Activated CD8-positive, alpha-beta memory T cell treated with anti-CD3 and anti-CD28 coated beads for 1 hour (primary cell): ENCODE measurements at places on chromosomes 1 and 21.

DNA sequence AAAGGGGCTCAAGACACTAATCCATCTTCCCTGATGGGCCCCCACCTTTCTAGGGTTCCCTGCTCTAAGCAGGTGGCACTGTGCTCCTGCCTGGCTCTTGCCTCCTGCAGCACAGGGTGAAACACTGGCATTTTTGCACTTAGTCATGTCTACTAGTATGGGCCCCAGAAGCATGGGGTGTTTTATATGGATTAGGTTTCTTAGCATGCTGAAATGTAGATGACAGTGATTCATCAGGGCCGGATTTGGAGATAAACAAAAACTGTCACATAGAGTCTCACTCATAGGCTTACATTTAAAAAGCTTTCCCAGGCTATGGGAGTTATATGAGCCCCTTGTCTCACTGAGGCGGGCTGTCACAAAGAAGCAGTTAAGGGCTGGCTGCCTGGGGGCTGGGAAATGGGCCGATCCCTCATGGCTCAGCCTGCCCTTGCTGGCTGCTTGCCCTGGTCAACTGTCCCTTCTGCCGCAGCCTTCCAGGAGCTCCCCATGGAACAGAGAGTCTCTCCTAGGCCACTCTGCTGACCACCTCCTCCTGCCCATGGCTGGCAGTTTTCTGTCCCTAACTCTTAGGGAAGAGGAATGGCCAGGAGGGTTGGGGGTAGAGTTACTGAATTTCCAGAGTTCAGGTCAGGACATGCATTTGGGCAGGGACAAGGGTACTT, 6.5 kb downstream of the GALNT2 start:
- no peak for DNase-seq

DNA sequence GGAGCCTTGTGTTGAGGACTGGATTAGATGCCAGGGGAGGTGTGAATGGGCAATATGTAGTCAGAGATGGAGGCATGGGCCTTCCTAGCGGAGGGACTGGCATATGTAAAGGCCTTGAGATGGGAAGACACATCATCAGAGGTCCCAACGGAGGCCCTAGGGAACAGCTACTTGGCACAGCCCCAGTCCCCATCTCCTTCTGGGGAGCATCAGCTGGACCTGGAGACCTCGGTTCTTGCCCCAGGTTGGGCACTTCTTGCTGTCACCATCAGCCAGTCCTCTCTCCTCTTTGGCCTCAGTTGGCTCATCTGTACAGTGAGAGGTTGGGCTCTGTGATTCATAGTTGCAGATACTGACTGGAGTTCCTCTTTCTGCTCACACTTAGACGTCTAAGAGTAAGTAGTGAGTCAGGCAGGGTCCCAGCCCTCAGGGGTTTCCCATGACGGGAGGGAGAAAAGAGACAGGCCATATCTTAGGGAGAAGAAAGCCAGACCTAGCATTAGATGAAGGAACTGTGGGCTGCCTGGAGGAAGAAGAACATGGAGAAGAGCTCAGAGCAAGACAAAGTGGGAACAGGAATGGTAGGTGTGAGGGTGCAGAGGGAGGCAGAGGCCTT, 3.4 kb upstream of the MARCKSL1 start:
- DNase-seq, result no peak

DNA sequence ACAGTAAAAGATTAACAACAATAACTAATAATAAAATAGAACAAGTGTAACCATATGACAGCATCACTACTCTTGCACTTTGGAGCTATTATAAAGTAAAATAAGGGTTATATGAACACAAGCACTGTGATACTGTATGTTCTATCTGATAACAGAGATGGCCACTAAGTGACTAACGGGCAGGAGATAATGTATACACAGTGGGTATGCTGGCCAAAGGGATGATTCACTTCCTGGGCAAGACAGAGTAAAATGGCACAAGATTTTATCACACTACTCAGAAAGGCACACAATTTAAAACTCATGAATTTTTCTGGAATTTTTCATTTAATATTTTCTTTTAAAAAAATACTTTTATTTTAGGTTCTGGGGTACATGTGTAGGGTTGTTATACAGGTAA, 12.3 kb downstream of the SLC9C2 start:
- no peak for DNase-seq

- DNase-seq, result no peak
Observed at GRCh38 chr1:154874465-154874864, 4.4 kb upstream of the KCNN3 start.

DNA sequence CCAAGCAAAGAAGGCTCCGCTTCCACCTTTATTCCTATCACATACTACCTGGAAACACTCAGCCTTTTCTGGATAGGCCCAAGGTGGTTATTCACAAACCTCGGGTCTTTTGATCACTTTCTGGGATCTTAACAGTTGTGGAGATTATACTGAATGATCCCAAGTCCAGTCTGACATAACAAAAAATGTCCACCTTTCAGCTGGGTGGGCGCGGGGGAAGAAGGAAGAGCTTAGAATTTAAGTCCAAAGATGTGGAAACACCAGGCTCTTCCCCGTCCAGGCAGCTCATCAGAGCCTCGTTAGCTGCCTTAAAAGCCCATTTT, 338 bp upstream of the C1orf53 start:
- DNase-seq, result no peak

- no peak for DNase-seq
Observed at GRCh38 chr1:168112673-168113305, 23.9 kb downstream of the GPR161 start.

DNA sequence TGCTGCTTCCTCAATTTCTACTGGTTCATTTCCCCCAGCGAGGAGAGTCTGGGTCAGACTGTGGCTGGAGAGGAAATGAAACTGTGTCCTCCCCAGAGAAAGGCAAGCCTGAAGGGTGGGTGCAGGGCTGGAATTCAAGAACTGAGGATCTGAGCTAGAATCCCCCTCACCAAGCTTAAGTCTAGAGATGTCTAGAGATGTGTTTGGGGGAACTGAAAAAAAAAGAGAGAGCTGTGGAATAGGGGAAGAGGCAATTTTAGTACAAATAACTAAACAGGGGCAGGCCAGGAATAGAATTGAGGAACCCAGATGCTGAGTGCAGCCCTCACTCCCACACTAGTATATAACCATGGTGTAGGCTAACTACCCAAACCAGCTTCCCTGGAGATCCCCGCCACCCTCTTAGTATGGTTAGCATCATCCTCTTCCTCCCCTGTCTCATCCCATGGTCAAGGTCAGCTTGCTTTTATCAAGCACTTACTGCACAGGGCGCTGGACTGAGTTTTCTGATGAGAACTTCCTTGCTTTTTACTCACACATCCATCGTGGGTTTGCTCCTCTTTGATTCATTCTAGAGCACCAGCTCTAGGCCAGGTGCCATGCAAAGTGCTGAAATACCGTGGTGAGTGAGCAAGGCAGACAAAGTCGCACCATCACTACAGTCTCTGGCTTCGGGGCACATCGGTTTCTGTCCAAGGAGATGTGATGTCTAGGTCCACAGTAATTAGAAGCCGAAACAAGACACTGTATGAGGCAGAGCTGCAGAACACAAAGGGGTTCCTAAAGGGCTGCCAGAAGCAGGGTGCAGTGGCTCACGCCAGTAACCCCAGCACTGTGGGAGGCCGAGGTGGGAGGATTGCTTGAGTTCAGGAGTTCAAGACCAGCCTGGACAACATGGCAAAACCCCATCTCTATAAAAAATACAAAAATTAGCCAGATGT, 112.9 kb upstream of the IPO9 start:
- DNase-seq, result no peak

GRCh38 chr1:12413664-12414410, 184.0 kb downstream of the VPS13D start:
- no peak for DNase-seq

- DNase-seq, result no peak
Observed at GRCh38 chr1:204170494-204171155, 4.5 kb upstream of the REN start.

GRCh38 chr1:65054481-65054880, 88.1 kb upstream of the JAK1 start:
- DNase-seq, result no peak

GRCh38 chr1:55926906-55927471, 652.4 kb downstream of the PLPP3 start:
- DNase-seq, result no peak

DNA sequence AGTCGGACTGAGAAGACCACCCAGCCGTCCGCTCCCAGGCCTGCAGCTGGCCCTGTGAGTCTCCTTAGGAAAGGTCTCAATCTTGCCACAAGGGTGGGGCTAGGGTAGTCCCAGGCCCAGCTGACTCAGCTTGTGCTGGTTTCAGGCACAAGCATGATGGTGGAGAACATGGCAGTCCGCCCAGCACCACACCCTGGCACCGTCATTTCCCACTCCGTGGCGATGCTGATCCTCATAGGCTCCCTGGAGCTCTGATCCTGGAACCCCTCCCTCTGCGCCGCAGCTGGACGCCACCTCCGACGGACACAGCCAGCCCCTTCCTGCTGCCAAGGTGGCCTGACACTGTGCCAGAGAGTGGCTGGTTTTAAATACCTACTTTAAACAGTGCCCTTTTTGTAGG, 10.7 kb downstream of the TMEM81 start:
- no peak for DNase-seq

DNA sequence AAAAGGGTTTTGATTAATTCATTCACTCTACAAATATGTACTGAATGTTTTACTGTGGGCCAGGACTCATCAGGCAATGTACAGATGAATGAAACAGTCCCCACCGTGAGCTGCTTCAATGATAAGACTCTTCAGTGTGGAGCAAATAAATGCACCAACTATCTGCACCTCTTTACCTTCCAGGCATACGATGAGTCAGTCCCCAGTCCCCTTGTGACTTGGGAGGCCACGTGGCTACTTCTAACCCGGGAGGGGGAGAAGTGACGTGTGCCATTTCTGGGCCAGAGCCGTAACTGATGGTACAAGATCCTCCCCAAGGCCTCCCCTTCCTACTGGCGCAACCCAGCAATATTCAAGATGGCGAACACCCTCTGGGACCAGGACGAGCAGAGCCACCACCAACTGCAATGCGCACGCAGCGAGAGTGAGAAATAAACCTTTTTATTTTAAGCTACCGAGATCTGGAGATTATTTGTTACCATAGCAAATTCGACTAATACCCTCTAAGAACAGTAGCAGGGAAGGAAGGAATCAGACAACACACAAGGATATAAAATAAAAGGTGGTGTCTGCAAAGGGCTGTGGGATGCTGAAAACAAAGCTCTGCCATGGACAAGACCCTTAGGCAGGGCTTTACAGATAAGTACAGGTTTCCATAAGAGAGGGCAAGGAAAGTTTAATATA, 74.5 kb downstream of the NPHP4 start:
- DNase-seq, result no peak

GRCh38 chr1:164163289-164163849, 395.6 kb upstream of the PBX1 start:
- DNase-seq, result no peak

DNA sequence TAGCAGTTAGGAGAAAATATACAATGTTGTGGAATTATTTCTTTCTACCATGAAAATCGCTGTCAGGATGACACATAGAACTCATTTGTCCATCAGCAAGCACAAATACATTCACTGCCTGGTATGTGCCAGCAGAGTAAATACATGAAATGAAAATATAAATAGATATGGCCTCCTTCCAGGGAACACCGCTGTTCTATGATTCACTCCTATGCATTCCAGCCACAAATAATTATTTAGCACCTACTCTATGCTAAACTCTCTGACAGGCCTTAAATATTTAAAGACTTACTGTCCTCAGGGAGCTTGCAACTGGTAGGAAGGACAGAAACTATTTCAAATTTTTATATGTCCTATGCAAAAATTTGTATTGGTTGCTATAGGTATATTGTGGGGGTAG, 975.0 kb upstream of the NCAM2 start:
- no peak for DNase-seq

- no peak for DNase-seq
Observed at GRCh38 chr1:61754545-61754944, 12.3 kb downstream of the PATJ start.
